ENCODE measurements at places on chromosomes 3 and 15.
A peak's percentile ranks its signal among the peaks of the same experiment; 100 is the strongest.

- DNase-seq: no peak
These were observed 20.7 kb upstream of the PRR23E start for GRCh38 chr3:127172211-127172610.

DNA sequence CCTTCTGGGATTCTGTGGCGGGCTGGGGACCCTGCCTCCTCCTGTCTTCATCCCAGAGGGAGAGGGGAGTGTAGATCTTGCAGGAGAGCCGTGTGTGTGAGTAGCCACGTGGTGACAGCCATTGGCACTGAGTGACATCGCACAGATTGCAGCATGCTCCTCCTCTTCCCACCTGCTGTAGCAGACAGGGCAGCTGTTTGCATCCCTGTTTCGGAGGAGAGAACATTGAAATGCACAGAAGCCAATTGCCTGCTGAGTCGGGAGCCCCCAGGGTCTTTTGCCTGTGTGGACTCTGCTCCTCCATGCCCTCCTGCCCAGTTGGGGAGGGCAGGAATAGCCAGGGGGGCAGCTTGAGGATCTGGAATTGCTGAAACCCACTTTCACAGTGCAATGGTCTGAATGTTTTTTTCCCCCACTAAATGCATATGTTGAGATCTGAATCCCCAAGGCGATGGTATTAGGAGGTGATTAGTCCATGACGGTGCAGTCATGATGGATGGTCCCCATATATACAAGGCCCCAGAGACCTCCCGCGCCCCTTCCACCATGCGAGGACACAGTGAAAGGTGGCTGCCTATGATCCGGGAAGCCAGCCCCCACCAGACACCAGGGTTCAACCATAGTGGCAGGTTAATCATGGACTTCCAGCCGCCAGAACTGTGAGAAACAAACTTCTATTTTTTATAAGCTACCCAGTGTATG lies 66.8 kb downstream of the CHRNA7 start:
- no peak for DNase-seq

- DNase-seq: no peak
These were observed 95.7 kb downstream of the TJP1 start for GRCh38 chr15:29726553-29726952.

DNA sequence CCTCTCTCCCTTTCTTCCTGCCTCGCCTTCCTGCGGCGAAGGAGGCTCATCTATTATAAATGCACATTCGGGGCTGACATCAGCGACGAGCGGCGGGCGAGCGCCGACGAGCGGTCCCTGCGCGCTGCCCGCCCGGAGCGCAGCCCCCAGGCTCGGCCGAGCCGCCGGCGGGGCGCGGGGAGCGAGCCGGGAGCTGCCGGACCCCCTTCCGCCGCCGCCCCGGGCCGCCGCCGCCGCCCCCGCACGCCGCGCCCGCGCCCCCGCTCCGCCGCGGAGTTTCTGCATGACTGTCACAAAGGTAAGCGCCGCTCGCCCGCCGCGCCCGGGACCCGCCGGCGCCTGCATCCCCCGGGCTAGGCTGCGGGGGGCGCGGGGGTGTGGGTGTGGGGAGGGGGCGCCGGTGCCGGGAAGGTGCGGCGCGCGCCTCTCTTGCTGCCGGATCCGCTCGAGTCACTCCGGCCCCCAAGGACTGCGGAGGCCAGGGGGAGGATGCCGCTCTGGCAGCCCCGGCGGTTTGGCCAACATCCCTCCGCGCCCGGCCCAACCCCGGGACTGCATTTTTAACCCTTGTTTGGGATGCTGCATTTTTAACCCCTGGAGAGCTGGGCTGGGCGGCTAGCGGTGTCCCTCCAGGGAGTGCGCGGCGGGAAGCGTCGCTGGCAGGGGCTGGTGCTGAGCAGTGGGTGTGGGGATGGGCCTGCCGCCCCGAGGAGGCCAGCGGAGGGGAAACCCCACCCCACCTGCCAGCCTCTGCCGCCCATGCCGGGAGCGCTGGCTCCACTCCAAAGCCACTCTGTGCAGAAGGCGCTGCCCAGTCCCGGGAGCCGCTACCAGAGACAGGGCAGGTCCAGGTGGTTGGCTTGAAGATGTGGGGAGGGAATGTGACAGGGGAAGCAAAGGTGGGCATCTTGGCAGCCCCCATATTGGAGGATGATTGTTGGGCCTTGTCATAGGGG lies at the start of gene CORO2B:
Gene CORO2B, plus strand, starts transcription at position 14 of the 956 bp plus-strand sequence. Its CDS starts 270 bp downstream, at position 284.
- DNase-seq: no peak

- DNase-seq: no peak
These were observed 47.2 kb downstream of the TLNRD1 start for GRCh38 chr15:81047928-81048327.

DNA sequence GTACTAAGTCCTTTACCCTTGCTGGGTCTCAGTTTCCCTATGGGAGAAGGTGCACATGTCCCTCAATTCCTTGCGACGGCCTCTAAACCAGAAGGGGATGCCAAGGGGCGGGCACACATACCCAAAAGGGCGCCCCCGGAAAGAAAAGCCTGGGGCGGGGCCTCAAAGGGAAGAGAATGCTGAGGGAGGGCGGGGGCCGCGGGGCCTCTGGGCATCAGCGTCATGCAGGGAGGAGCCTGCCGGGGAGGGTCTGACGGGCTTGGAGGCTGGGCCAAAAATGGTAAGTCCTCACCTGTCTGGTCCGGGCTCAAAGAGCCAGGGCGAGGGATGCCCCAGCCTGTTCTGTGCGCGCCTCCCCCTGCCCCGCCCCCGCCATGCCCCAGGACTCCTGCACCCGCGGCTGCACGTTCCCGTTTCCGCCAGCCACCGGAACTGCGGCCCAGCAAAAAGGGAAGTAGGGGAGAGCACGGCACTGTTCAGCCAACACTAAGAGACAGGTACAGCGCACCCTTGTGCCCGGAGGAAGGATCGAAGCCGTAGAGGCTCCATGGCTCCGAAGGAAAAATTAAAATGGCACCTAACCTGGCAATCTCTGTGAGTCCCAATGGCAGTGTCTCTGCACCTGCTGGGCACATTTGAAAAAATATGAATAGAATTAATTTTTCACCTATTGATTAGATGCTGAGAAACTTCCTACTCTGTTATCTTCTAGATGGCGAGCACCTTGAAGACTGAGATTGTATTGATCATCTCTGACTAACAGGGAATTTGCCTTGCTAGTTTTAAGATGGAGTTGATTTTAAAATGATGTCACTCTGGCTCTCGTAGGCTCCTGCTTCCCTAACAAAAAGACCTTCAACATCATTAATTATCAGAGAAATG lies at the start of gene DET1:
Gene DET1, minus strand, starts transcription at position 434 of the 882 bp plus-strand sequence. CDS start 14,976 bp downstream, outside the sequence.
- peak; percentile 89 for DNase-seq

DNA sequence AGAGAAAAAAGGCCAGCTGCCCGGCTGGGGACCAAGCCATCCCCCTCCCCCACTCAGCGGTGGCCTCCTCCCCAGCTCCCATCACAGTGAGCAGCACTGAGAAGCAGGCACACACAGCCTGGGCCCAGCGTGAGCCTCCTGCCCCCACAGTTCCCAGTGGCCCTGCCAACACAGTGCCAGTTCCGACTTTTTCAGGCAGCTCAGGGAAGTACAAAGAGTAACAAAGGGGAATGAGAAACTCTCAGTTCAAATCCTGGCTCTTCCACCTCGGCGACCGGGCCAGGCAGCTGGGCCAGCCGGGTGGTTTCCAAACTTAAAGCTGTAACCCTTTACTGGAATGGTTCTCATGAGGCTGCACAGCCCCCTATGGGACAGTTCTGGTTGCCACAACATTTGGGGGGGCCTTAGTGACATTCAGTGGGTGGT lies 18.5 kb downstream of the TNK2 start:
- DNase-seq: no peak

DNA sequence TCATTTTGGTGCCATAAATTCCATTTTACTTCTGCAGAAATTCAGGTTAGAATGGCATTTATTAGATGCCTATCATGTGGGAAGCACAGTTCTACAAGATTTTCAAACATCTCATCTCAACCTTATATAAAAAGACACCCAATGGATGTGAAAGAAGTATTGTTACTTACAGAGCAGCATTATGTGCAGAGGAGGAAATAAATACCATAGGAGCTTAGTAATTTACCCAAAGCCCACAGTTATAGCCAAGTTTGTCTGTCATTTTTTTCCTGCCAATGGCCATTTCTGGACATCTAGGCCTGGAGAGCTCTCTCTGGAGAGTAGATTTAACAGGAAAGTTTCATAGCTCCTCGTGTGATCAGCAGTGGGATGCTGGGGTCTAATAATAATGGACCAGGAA lies 659.4 kb upstream of the NAALADL2 start:
- no peak for DNase-seq

GRCh38 chr15:88069561-88069960 lies 187.0 kb downstream of the NTRK3 start:
- DNase-seq: no peak

DNA sequence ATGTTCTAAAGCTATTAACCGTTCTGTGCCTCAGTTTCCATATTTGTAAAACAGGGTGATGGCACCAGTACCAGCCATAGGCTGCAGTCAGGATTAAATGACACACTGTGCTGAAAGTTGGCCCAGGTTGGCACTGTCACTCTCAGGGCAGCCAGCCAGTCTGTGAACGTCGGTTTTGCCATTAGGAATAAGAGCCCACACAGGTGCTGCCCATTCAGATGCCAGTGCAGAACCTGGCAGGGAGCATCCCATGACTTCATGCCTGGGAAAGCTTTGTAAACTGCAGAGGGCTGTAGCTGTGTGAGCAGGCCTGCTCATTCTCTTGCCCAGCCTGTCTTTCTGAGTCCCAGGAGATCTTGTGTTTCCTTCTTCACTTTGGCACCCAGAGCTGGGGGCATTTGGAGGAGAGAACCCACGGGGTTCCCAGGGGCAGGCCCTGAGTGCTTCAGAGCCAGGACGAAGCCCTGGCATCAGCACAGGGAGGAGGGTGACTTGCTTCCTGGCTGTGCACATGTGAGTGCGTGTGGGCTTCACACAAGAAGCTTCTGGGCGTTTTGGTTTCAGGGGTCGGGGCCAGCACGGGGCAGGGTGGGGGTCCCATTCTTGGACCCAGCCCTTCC lies 46.9 kb downstream of the ZNF710 start:
- DNase-seq: no peak

All from stimulated activated CD8-positive, alpha-beta memory T cell treated with anti-CD3 and anti-CD28 coated beads, Interleukin-4, amount 100 ng/mL, for 1 hour (primary cell).